HuH-7 (cell line): ENCODE measurements at places on chromosomes 6 and 20.

DNA sequence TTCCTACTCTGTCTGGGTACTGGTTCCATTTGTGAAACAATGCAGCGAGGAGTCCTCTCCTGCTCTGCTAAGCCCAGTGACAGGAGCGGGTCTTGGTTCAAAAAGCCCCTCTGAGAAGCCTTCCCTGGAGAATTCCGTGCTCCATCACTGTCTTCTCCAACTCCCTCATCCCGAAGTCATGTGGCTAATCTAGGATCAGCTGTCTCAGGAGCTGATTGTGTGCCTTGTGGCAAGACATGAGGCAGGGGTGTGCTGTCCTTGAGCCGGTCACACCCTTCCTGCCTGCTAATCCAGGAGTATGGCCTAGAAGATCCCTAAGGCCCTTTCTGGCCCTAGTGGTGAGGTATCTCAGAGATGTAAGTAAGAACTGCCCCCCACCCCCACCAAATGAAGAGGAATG, 72.0 kb downstream of the EFCAB8 start:
- DNase-seq: no peak

- no peak for DNase-seq
Measured at GRCh38 chr6:7252390-7252789, 60.6 kb downstream of the SSR1 start.

GRCh38 chr6:117075218-117075617, 190.1 kb upstream of the VGLL2 start:
- DNase-seq: no peak

- DNase-seq: no peak
Measured at GRCh38 chr6:121223930-121224329, 110.3 kb downstream of the TBC1D32 start.

DNA sequence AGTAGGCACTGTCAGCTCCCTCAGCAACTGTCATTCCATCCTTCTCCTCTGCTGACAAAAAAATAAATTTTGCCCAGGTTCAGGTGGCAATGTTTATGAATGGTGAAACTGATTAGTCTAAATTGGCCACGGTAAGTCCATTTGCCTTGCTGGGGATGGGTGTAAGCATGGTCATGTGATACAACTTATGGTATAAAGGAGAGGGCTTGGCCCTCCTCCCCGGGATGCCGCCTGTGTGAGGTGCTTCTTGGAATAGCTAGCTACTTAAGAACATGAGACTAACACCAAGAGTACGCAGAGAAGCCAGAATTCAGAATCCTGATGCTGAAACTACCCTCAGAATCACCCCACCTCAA, 94.4 kb upstream of the MAP7 start:
- no peak for DNase-seq
